ENCODE measurements at places on chromosomes 6 and 20.

GRCh38 chr6:127737009-127737486 is 160.1 kb downstream of the C6orf58 start:
- peak; percentile 92 for DNase-seq

DNA sequence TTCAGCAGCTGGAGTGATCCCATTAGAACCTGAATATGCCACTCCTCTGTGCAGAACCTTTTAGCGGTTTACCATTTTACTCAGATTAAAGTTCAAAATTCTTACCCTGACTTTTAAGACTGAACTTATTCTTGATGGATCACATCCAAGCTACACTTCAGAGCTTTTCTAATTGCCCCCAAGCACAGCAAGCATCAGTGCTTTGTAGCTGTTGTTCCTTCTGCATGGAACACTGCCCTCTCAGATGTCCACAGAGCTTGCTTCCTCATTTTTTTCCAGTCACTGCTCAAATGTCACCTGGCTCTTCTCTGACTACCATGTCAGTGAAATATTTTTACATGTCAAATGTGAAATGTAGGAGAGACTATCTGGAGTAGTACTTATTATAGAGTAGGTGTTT is 1.6 kb upstream of the SLC35B3 start:
- no peak for DNase-seq

DNA sequence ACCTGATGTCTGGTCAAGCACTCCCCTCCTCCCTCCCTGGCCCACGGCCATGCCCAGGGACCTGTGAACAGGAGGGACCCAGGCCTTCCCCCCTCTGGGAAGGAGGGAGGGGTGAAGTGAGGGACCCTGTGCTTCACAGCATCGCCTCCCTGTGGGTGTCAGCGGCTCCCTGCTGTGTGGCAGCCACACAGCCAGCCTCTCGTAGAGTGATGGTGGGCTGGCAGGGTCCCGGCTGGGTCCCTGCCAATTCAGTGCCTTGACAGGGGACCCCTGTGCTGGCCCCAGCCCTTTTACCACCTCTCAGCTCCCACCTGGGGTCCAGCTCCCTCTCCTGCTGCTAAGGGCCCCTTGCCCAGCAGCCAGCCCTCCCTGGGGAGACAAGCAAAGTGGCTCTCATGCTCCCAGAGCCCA is 31.3 kb upstream of the GRM4 start:
- DNase-seq, result peak; percentile 70

DNA sequence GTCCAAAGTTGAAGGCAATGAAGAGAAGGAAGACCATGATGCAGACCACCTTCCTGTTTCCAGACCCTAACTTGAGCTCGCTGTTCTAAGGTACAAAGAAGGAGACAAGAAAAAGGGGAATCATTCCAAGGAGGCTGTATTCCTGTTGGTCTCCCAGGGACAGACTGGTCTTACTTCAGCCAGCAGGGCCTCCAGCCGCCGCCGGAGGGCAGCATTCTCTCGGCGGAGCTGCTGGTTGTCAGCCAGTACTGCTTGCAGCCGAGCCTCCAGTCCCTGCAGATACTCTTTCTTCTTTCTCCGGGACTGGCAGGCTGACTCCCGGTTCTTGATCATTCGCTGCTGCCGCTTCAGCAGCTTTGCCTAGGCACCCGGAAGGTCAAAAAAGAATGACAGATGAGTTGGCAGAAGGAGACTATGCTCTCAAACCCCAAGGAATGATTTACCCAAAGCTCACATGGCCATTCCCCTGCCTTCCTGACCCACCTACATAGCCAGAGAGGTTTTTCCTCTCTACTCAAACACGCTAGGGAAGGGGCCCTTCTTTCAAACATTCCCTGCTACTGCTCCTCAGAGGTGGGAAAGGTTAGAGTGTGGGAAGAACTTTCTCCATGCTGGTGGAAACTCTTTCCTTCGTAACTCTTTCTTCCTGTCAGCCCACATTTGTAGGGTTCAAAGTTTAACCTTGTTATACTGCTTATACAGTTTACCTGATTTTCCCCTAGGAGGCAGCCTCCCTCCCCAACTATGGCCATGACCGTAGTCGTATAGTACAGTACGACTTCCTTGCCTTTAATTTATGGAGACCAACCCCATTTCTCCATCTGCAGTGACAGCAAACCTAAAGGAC is 9.0 kb downstream of the ATF6B start:
- DNase-seq, result peak; percentile 71

- DNase-seq, result no peak
These were observed 117.5 kb downstream of the PRIM2 start for GRCh38 chr6:57434944-57435343.

DNA sequence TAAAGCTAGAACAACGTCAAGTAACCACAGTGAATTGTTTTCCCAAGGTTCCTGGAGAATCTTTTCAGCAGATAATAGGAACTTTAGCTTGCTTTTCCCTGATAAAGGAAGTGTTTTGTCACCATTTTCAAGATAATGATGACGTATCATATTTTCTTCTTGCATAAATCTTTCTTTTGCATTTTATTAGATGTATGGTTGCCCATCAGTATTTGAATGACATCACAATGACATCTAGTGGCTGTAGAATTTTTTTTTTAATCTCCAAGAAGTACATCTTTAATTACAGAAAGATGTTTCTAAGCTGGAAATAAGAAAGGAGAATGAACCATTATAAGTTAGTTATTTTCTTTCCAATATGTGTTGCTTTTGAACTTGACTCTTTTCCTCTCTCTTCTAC is 83.0 kb downstream of the CENPW start:
- DNase-seq, result no peak

DNA sequence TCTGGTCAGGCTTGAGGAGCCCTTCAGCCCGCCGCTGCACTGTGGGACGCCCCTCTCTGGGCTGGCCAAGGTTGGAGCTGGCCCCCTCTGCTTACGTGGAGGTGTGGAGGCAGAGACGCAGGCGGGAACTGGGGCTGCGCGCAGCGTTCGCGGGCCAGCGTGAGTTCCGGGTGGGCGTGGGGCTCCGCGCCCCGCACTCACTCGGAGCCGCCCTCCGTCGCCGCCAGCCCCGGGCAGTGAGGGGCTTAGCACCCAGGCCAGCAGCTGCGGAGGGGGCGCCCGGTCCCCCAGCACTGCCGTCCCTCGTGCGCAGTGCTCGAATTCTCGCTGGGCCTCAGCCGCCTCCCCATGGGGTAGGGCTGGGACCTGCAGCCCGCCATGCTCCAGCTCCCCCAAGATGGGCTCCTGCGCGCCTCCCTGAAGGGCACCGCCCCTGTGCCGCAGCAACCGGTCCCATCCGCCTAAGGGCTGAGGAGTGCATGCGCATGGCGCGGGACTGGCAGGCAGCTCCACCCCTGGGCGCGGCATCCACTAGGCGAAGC is 695.9 kb downstream of the EPHA7 start:
- no peak for DNase-seq

DNA sequence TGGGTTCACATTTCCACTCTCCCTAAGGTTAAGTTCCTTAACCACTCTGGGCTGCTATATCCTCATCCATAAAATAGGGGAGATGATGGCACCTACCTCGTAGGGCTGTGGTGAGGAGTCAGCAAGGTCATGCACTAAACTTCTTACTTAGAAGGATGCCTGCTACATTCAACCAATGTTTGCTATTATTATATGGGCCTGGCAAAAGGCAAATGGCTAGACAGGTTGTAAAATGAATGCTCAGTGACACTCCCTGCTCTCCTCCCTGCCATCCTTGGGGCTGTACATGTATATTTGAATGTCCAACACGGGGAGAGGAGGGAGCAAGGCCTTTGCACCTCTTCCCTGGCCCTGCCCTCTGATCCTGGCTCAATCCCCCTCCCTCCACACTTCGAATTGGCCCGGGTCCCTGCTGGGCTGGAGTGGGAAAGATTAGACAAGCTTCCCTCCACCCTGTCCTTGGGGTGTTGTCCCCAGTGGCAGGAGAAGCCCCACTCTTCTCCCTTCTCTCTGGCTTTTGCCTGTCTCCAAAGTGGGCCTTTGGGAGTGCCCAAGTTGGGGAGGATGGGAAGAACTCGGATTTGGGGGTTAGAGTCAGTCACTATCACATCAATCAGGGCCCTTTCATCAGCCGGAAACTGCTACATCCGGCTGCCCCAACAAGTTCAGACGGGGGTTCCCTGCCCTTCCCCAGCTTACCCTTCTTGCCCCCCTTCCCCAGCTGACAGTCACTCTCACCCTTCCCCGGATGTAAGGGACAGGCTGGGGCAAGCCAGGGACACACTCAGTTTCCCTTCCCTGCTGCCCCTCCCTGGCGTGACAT is 36.3 kb upstream of the VEGFA start:
- DNase-seq, result no peak

GRCh38 chr6:44386929-44387345 is 569 bp upstream of the CDC5L start:
- no peak for DNase-seq

DNA sequence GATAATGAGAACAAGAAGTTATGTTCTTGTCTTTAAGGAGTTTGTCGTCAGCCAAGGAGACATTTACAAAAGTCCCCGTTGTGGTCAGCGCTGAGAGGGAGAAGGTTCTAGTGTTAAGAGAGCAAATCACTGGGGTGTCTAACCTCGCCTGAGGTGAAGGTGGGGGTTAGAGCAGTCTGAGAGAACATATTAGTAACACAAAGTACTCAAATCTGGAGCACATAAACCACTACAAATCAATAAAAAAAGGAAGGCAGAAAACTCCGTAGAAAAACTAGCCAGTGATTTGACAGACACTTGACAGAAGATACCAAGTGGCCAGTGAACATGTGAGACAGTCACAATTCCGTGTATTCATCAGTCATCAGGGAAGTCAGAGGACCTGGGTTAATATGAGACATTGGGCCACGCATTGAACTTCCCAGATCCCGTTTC is 45.4 kb downstream of the CDS2 start:
- DNase-seq, result no peak

GRCh38 chr6:167737205-167737830 is 89.4 kb upstream of the AFDN start:
- no peak for DNase-seq

GRCh38 chr6:37741757-37742400 is 44.2 kb upstream of the MDGA1 start:
- no peak for DNase-seq

- DNase-seq, result no peak
These were observed 36.2 kb upstream of the PLCB1 start for GRCh38 chr20:8095648-8096572.

- no peak for DNase-seq
These were observed 172.9 kb downstream of the LAMA2 start for GRCh38 chr6:129055796-129056195.

DNA sequence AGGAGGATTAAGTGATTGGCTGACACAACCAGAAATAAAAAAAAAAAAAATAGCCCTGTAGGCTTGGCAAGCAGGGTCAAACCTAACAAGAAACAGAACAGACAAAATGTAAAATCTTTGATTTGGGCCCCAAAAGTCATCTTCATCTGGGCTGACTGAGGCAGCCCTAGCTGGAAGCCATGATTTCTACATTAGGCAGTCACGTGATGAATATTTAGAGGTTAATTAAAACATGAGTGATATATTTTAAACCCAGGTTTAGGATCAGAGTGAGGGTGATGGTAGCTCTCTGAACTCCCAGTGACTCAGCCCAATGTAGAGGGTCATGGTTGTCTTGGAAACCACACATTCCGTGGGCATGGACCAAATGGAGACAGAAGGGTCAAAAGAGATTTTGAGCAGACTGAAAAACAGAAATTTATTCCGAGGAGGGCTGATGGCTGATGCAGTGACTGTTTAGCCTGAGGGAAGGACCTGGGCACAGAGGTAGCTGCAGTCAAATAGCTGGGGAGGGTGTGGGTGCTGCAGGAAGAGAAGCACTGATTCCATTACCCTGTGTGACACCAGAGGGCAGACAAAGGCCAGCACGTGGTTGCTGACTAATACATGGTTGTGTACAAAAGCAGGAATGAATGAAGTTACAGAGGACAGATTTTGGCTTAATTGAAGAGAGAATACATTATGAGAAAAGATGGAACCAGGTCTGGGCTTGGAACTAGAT is 573.1 kb upstream of the CHD6 start:
- DNase-seq, result peak; percentile 19

- DNase-seq, result no peak
These were observed 65.1 kb upstream of the DUSP22 start for GRCh38 chr6:227074-227782.
